Stimulated activated CD8-positive, alpha-beta memory T cell treated with anti-CD3 and anti-CD28 coated beads, Interleukin-4, amount 100 ng/mL, for 4 hours (primary cell): ENCODE measurements at places on chromosomes 6 and 20.

- DNase-seq = no peak
These were observed 25.8 kb upstream of the ARMC2 start for GRCh38 chr6:108822401-108822800.

DNA sequence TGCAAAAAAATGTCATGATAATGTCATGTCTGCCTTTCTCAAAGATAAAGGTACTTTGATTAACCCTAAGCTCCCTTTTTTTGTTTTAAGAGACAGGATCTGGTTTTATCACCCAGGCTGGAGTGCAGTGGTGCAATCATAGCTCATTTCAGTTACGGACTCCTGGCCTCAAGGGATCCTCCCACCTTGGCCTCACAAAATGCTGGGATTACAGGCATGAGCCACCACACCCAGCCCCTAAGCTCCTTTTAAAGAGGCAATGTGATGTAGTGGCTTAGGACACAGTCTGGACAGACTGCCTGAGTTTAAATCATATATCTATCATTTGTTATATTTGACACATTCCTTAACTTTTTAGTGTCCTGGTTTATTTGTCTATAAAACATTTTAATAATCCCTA is 77.0 kb downstream of the FLRT3 start:
- DNase-seq = no peak

GRCh38 chr6:157278171-157278570 is 45.1 kb downstream of the TMEM242 start:
- no peak for DNase-seq

- no peak for DNase-seq
These were observed 59.5 kb downstream of the TRIM38 start for GRCh38 chr6:26022132-26022472.

- no peak for DNase-seq
These were observed 75.7 kb downstream of the MRPL14 start for GRCh38 chr6:44051515-44051914.

GRCh38 chr6:75126518-75126917 is 79.3 kb downstream of the COL12A1 start:
- no peak for DNase-seq

- no peak for DNase-seq
These were observed 56.2 kb upstream of the PREP start for GRCh38 chr6:105459049-105459448.

DNA sequence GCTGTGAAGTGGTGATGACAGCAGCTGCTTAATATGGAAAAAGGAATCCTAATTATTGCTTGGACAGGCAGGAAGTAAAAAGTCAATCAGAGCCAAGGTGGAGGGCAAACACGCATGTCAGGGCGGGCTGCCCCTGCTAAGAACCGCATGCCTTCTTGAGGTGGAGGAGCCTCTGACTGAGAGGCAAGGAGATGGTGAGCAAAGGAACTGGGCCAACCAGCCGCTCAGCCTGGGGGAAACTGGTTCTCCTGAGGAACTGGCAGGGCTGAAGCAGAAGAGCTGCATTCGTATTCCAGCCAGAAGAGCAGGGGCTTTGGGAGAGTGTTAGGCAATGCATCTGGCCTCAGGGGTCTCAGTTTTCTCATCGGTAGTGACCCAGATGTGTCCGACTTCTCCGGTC is 13.1 kb upstream of the MLN start:
- DNase-seq = no peak

- no peak for DNase-seq
These were observed 472.3 kb downstream of the MMUT start for GRCh38 chr6:48990739-48991138.

DNA sequence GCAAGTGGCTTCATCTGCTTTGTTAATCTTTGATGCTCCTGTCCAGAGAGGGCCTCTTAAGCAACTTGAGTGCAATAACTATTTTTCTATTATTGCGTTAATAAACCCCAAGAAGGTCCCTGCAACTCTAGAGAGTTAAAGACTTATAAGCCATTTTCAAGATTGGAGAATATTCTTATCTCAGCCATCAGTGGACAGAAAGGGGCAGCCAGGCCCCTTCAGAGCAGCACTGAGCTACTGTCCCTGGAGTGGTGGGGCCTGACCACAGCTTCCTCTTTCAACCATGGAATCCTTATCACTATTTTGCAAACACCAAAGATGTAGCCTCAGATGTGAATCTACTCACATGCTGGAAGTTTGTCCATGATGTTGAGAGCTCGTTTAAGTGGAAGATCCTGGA is 2.8 kb upstream of the MAS1L start:
- no peak for DNase-seq

DNA sequence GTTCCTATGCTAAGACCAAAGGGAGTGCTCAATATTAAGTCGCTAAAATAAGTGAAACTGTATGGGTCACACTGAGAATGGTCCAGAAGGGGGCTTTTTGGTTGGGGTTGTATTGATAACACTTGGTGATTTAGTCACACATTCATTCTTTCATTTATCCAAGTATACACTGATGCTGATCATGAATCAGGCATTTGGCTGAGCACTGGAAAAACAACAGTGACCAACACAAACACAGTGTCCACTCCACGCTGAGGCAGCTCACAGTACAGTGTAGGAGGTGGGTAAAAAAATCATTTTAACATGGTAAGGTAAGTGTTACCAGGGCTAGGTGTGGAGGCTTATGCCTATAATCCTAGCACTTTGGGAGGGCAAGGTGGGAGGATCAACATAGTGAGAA is 9.2 kb upstream of the FAM83C start:
- no peak for DNase-seq

GRCh38 chr20:41228858-41229257 is 88.7 kb downstream of the ZHX3 start:
- no peak for DNase-seq

- DNase-seq = no peak
These were observed 630.2 kb downstream of the HDGFL1 start for GRCh38 chr6:23199541-23199940.

DNA sequence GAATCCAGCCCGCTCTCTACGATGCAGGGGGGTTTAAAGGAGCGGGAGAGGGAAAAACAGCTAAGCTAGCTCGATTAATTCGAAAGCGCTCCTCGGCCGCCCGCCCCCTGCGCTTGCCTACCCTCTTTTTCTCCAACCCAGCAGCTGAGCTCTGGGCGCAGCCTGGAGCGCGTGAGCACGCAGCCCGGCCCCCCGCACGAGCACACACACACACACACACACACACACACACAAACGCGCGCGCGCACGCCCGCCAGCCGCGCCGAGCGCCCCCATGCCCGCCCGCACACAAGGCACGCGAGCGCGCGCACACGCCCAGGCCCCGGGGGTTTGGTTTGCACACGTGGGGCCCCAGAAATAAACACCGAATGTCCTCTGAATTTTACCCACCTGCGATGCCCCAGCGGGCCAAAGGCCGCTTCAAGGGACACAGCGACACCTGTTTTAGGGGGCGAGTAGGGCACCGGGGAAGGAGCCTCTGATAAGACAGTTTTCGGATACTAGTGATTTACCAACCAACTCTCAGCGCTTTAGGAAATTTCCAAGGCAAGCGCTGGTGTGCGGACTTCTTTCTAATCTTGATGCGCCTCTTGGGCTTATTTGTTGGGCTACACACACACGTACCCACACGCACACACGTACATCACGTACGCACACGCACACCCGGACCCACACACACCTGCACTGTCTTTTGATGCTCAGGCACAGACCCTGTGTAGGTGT is 802 bp upstream of the NRN1 start:
- no peak for DNase-seq

DNA sequence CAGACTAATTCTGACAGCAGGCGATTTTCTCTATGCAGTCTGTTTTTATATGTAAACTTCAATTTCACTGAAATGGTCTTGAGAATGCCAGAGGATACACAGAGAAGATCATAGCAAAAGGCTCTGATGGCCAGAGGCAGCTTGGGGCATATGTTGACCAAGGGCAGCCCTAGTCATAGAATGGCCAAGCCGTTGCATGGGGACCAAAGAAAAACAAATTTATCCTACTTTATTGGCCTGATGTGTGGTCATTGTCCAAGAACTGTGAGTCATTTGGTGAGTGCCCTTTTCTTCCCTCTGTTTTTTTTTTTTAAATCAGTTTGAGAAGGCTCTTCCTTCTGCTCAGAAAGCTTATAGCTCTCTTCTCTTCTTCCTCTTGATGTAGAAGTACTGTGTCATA is 5.8 kb downstream of the HDGFL1 start:
- no peak for DNase-seq

GRCh38 chr6:147449405-147450161 is 58.9 kb upstream of the SAMD5 start:
- DNase-seq = no peak

DNA sequence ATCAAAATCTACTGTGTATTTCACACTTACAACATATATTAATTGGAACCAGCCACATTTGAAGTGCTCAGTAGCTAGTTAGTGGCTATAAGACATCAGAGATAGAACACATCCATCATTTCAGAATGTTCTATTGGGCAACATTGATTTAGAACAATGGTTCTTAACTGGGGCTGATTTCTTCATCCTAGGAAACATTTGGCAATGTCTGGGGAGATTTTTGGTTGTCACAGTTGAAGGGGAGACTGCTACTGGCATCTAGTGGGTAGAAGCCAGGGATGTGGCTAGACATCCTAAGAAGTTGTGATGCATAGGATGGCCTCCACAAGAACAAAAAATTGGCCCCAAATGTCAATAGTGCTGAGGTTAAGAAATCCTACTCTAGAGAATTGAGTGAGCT is 132.5 kb downstream of the OLIG3 start:
- DNase-seq = no peak

DNA sequence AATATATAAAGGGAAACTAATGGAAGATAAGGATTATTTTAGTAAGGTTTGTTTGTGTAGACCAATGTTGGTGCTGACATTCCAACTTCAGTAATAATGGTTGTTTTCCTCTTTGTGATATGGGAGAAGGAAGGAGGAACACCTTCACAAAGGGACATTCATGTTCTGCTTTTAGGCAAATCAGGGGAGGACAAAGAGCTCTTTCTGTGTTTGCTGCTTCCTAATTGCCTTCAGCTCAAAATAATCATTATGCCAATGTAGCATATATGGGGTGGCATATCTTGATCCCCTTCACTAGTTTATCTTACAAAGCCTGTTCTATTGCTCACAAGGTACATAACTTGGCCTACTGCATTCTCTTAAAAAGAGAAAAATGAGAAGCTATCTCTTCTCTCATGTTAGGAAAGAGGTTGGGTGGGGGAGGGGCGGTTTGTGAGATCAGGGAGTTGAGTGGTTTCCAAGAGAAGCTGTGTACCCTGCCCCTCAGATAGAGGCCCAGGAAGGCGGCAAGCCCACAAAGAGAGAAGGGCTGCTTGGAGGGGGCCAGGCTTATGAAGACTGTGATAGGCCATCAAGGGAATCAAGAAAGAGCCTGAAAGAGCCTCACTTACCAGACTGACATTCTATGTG is 4.7 kb upstream of the ADGRG6 start:
- DNase-seq = no peak

- DNase-seq = no peak
These were observed 143.0 kb upstream of the AHI1 start for GRCh38 chr6:135640449-135641111.

GRCh38 chr6:106448000-106448426 is 87.5 kb downstream of the CRYBG1 start:
- no peak for DNase-seq

GRCh38 chr6:68689910-68690309 is 54.8 kb downstream of the ADGRB3 start:
- DNase-seq = no peak

DNA sequence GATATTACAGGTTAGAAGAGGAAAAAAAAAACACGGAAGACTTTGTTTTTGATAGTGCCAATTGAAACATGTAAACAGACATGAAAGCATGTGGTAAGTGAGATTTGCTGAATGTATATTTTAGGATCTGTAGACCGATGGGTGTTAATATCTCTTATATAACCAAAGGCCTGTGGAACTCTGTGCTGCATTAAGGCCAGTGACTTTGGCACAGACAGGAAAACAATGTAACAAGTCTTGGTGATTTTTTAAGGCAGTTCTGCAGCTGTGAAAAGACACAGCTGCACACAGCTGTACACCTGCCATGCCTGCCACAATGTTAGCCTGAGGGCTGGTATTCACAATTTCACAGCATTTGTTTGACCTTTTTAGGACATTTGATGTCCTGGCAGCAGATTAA is 6.1 kb downstream of the SOBP start:
- DNase-seq = no peak

DNA sequence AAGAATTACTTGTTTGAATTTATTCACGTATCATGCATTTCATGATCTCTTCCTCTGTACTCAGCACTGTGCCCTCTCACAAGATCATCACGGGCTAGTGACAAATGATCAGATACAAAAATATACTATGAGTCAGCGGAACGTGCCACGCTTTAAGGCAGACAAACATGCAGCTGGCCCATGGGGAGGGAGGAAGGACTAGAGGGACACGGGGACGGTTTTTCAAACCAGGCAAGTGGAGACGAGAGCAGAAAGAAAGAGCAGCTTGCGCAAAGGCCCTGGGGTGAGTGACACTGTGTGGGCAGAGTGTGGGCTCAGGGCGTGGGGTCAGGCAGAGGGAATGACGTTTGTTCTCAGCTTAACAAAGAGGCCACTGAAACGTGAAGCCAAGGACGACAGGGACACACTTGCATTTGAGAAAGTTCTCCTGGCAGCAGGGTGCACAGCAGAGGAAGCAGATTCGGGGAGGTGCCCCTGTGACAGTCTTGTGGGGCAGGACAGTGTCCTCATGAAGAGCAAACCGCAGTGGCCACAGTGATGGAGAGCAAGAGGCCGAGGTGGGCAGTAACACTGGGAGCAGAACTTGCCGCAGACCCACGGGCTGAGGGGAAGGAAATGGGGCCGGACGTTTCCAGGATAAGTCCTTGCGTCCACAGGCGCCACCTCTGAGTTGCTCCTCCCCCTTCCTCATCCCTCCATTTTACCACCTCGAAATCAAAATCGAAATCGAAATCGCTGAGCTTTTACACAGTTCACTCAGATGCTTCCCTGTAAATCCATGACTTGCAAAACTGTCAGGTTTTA is 6.9 kb upstream of the RPS6KA2 start:
- DNase-seq = no peak

GRCh38 chr20:62642051-62642665 is at the start of gene SLCO4A1:
Gene SLCO4A1 (plus strand): TSS chr20:62642503. CDS start chr20:62656455, 13,952 bp downstream.
- DNase-seq = peak; percentile 60

DNA sequence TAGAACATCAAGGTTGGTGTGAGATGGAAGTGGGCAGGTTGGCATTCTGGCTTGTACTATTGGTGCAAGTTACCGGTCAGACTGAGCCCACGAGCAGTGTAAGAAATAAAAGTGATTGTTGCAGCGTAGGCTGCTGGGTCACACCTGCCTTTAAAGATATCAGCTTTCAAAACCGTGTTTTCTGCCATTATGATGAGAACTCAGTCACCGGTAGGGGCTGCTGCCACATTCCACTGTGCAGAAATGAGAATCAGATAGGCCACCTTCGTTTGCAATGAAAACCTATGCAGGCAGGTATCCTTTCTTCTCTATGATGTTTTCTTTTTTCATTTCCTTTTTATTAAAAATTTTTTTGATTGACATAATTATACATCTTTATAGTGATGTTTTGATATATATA is 168.5 kb downstream of the MYLK4 start:
- DNase-seq = no peak
